ENCODE measurements at places on chromosomes 4 and X.

- no peak for DNase-seq
Measured at GRCh38 chr4:37936889-37937498, 23.2 kb upstream of the PTTG2 start.

DNA sequence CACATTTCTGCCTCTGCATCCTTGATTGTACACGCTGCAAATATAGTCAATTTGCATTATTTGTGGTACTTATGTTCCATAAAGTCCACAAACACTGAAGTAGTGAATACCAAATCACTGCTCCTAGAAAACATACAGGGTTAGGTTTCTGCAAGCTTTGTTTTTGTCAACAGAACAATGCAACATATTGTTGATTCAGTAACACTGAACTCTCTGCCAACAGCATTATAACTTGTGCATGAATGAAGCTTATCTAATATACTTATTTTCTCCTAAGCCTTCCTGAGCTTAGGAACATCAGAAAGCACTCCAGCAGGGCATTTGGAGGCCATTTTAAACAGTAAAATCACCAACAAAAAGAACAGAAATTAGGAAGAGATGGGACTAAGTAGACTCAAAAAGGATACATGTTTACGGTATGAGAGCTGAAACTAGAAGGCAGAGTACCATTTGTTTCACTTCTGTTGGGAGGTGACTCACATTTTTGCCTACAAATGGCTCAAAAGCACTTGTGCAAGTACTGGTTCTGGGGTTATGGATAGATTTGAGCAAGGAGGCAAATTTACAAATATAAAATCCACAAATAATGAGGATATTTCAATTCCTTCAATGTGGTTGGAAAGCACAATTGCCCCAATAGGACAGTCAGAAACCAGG, 14.1 kb downstream of the COX18 start:
- no peak for DNase-seq

- DNase-seq, result no peak
Measured at GRCh38 chr4:142944565-142944964, 98.5 kb upstream of the INPP4B start.

DNA sequence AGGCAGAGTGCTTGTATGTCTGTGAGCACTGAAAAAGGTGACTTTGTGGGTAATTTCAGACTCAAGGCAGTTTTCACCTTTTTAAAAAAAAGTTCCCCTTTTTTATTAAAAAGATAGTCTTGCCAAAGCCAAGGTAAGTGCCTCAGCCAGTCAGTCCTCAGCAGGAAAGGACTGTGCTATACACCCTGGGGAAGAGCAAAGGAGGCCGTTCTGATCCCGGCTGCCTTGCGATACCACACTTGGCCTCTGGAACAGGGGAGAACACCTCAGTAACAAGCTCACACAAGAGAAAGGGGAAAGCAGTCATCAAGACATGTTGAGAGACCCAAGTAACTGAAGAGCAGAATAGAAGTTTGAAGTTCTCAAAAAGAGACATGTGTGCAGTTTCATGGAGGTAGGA, 541.7 kb downstream of the BCOR start:
- no peak for DNase-seq

GRCh38 chr4:21167711-21168110, 467.5 kb downstream of the PACRGL start:
- no peak for DNase-seq

DNA sequence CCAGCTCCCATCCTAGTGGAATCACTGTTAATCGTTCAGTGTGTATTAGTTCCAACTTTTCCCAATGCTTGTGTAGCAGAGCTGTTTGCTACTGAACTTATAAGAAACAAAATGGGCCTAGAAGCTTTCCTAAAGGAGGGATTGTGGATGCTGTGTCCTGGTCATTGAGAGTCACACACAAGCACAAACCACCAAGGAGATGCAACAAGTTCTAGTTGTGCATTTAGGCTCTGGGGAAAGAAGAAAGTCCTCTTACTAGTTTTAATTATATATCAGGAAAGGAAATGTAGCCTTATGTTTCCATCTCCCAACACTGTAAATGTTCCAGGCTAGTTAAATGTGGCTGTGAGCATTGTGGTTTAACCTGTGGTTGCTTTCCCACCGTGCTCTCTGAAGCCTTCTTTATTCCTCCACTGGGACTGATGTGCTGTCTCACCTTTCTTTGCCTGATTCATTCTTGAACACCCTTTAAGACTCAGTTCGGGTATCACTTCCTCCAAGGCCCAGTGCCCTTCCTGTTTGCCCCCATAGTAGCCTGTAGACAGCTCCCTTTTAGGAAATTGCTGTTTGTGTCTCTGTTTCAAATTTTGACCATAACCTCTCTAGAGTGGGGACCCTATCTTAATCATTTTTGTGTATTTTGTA, 34.3 kb downstream of the ATP10D start:
- no peak for DNase-seq

DNA sequence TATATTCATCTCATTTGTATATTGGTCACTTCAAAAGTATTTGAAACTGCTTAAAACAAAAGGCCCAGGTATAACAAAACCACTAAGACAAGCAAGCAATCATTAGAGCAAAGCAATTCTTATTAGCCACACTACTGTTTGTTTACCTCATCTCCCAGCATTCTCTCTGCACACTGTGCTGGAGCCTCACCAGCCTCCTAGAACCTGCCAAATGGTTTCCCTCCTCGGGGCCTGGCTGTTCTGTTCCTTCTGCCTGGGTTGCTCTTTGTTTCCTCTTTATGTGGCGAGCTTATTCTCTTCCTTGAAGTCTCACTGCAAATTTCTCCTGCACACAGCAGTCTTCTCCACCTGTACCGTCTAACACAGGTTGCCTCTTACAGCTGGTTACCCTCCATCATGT, 67.5 kb upstream of the MND1 start:
- DNase-seq, result no peak

GRCh38 chr4:164874789-164875188, 2.2 kb upstream of the APELA start:
- no peak for DNase-seq

DNA sequence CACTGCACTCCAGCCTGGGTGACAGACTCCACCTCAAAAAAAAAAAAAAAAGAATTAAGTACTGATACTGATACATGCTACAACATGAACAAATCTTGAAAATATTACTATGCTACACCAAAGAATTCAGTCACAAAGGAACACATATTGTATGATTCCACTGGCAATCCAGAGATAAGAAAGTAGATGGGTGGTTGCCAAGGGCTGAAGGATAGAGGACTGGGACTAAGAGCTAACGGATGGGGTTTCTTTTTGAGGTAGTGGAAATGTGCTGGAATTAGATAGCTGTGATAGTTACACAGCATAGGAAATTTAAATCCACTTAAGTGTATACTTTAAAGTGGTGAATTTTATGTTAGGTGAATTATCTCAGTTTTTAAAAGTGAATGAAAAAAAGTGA, 12.5 kb downstream of the ATP11C start:
- DNase-seq, result no peak

DNA sequence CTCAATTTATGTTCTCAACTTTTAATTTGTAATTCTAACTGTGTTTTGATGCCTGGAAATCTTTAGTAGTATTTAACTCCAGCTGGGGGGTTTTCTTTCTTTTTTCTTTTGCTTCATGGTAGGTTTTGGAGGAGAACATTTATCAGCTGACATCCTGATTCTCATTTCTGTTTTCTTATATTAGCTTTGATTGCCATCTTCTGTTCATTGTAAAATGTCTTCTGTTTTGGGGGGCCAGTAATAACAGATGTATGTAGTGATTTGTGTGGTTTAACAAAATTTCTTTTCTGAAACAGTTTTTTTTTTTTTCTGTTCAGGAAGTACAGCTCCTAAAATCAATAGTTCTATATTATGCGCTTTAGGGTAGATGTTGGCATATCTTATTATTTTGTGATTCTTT, 182.2 kb downstream of the GABRB1 start:
- DNase-seq, result no peak

DNA sequence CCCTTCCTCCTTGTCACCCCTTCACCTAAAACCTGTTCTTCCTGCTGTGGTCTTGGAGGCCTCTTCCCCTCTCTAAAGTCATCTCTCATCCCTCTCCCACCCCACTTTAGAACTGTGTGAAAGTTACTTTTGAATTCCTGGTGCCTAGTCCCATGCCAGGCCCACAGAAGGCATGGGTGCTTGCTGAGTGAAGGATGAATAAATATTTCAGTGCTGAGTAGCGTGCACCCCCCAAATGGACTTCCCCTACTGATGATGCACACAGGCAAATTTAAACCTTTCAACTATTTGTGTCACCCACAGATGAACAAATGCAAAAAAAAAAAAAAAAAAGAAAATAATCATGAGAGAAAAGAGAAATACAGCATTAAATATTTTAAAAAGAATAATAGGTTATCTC, 19.8 kb downstream of the PSMD10 start:
- DNase-seq, result no peak

GRCh38 chrX:65902011-65902410, 137.9 kb downstream of the VSIG4 start:
- no peak for DNase-seq

DNA sequence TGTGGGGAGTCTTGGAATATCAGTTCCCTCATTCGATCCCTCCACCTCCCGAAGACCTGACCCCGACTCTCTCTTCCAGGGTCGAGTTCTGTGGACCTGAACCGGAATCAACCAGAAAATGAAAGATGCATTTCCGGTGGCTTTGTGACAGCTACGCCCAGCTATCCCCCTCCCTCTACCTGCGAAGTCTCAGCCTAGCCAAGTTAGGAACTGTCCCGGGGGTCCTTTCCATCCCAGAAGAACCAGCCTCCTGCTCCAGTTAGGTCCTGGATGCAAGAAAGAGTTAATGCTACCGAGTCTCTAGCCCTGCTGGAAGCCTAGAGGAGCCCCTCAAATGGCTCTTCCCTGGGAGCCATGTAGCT, 13.4 kb upstream of the ETDC start:
- no peak for DNase-seq

DNA sequence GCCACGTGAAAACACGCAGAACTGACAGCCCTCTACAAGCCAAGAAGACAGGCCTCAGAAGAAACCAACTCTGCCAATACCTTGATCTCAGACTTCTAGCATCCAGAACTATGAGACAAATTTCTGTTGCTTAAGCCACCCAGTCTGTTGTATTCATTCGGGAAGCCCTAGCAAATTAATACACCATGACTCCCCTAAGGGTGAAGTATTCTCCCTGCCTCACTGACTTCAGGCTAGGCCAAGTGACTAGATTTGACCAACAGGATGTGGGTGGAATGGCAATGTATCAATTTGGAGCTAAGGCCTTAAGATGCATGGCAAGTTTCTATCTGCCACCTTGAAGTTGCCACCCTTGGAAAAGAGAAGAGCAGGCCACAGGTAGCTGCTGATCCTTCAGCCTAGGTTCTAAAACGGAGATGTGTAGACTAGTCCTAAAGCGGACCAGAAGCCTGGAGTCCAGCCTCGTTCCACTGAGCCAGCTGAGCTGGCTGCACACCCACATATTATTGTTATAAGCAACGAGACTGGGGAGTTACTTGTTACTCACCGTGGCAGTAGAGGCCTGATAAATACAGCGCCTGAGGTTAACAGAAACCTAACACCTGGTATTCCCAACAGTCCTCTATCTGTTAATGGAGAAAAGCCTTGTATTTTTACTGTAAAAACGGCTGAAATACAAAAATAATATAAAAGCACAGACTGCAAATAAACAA, 16.4 kb downstream of the SCARB2 start:
- no peak for DNase-seq

- DNase-seq, result no peak
Measured at GRCh38 chrX:118884552-118885138, 61.0 kb downstream of the ZCCHC12 start.

DNA sequence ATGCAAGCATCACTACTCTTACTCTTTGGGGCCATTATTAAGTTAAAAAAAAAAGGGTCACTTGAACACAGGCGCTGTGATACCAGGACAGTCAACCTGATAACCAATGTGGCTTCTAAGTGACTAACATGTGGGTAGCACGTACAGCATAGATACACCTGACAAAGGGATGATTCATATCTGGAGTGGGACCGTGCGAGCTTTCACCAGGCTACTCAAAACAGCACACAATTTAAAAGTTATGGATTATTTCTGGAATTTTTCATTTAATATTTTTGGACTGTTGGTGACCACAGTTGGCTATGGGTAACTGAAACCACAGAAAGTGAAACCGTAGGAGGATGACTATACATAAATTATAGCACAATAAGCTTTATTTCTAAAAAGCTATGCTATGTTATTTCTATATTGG, 113.8 kb upstream of the STIM2 start:
- no peak for DNase-seq

DNA sequence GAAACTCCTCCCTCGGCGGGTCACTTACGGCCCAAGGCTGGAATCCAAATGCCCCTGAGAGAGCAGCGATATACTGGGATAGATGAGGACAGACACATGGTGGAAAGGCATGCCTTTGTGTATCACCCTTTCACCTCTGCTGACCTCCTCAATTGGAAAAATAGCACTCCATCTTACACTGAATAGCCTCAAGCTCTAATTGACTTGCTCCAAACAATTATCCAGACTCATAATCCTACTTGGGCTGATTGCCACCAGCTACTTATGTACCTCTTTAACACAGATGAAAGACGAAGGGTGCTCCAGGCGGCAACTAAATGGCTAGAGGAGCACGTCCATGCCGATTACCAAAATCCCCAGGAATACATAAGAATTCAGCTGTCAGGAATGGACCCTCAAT, 1142.2 kb downstream of the ARAP2 start:
- no peak for DNase-seq

DNA sequence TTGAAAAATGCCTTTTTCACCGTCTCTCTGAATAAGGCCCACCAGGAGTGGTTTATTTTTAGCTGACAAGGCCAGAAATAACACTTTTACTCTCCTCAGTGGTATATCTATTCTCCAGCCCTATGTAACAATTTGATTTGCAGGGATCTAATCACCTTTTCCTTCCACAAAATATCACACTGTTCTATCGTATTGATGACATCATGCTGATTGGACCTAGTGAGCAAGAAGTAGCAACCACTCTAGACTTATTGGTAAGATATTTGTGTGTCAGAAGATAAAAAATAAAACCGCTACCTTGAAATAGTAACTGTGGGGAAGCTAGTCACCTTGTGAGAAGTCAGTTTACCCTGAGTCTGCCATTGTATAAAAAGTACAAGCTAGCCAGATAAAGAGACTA, 27.7 kb downstream of the AGTR2 start:
- no peak for DNase-seq

DNA sequence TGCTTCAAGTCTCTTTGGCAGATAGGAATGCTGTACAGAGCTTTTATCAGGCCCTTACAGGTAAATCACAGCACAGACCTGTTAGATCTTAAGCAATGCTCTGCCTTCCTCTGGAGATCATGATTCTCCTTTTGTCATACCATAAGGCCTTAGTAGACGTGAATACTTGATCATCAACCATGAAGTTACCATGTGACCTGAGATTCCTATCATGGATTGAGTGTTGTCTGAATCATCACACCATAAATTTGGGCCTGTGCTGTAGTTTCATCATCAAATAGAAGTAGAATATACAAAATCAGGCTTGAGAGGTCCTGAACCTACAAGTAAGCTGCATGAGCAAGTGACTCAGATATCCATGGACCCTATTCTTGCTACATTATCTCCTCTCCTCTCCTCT, 466.8 kb upstream of the INTU start:
- DNase-seq, result no peak

- DNase-seq, result no peak
Measured at GRCh38 chrX:55111578-55112254, 22.9 kb downstream of the PAGE2 start.
